ENCODE measurements at places on chromosomes 16 and 17. TPM values are rescaled to one million over a fixed set of nuclear protein-coding genes. Genes with fewer than 3 reads are reported as not detected.

Gene SMIM22
- 1,002 TPM for polyA plus RNA-seq

Gene JPH3
- 1.3 TPM for polyA plus RNA-seq

DNA sequence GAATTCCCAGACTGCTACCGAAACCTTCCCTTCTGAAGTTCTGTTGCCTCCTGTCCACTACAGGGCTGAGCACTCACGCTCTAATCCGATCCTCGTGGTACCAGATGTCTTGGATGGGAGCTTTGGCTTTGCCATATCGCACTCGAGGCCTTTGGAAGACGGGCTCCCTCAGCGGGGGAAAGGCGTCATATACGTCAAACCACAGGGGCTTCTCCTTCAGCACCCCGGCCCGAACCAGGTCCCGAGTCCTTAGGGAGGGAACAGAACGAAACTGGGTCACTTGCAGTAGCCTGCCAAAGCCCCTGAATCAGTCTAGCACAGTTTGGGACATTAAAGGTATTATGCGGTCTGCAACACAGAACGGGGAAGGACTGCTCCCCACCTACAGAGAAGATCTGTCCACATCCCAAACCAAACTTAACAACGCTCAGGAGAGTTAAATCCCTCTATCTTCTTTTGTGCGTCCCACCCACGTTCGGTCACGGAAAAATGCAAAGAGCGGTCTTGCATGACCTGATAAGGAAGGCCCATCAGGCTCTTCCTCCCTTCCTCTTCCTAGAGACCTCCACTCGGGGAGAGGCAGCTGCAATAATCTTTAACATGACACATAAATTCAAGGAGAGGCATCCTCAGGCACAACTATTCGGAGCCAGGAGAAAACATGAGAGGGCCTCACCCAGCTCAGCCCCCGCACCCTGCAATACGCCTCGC is 526 bp downstream of the MRPS23 start:
- no peak for DNase-seq

DNA sequence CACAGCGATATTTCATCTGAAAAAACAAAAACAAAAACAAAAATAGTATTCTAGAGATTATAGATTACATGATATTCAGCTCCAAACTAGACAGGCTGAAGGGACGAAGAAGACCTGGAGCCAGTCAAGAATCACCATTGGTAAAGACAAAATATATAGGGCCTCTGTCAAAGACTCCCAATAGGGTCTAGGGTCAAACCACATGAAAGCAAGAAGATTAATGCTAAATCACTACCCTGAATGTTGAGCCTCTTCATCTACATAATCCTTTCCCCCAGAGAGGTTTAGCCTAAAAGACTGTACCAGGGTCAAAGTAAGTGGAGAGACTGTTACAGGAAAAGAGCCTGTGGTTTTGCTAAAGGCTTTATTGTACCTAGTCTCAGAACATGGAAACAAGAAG is 10.8 kb upstream of the NME1 start:
- no peak for DNase-seq

DNA sequence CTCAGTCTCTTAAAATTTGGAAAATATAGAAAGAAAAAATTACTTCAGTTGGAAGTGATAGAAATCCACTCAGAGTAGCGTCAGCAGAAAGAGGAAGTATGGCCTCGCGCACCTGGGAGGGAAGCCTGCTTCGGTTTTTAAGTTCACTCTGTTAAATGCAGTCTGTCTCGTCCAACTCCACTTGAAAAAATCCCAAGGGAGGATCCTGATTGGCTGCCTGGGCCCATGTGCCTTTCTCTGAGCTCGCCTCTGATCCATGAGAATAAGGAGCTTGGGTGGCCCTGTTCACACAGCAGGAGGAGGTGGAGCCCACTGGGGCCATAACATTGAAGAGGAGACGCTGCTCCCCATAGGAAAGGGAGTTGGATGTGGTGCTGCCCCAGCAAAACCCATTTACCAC is 40.7 kb downstream of the DNAJA2 start:
- DNase-seq = peak; percentile 36

- DNase-seq = no peak
Measured at GRCh38 chr17:29625037-29625750, 2.5 kb upstream of the CORO6 start.

DNA sequence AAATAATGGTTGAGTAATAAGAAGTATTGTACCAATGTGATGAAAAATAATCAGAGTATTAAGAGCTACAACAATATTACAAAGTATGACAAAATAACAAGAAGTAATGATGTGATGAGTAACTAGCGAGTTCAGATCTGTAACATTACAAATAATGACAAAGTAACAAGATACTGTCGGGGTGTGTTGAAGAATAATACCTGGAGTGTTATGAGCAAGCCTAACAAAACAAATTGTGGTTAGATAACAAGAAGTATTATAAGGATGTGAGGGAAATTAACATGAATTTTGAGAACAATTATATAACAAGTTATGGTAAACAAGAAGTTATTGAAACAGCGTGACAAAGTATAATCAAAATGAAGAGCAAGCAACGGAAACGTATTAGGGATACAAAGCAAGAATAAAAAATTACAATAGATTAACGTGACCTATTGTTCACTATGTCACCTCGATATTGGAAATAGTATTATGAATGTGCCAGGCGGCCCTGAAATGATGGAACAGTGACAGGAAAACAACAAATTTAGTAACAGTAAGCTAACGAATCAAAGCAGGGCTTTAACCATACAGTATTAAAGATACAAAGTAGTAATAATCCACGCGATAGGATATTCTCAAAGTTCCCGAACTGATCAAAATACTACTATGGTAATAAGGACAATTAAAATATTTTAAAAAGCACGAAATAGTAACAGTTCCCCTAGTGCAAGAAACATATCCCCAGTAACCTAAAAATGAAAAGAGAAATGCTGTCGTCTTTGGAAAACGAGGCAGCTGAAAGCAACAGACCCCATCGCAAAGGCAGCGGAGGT is 1.6 kb downstream of the TBX4 start:
- DNase-seq = no peak
